ENCODE measurements at places on chromosomes 6 and 20. TPM values are rescaled to one million over a fixed set of nuclear protein-coding genes. Genes with fewer than 3 reads are reported as not detected.

Gene HCK
- 0.61 TPM for total RNA-seq

GRCh38 chr20:62692176-62692575 is 16.5 kb upstream of the NTSR1 start:
- no peaks in the 10 kb centered on the region for H3K36me3 ChIP-seq
- H3K27ac ChIP-seq, result no peak overlapping the region
- peaks cover 4% of the 10 kb centered on the region for H3K4me1 ChIP-seq
- peaks cover 2% of the 10 kb centered on the region for H3K27me3 ChIP-seq
- H3K4me3 ChIP-seq, result no peak overlapping the region
- no peak for DNase-seq

Gene BPIFA1
- total RNA-seq, result not detected

Gene RIMS1
- total RNA-seq, result not detected

Gene FABP7
- not detected for total RNA-seq

DNA sequence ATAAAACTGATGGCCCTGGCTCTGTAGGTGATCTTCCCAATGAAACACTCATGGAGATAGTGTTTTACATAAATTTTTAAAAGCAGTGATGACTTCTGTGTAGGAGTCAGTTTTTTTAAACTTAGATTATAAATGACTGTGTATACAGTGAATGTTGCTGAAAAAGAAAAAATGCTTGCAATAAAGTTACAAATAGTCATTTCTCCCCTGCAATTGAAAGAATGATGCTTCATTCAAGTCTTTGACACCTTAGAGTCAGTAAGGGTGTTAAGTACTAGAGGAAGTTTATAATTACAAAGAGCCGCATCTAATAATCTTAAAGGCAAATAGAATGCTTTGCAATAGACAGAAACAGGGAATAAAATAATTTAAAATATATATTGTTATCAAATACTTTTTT is 27.6 kb downstream of the ZNF292 start:
- peaks cover 47% of the 10 kb centered on the region for H3K36me3 ChIP-seq
- H3K27ac ChIP-seq, result no peak overlapping the region
- no peaks in the 10 kb centered on the region for H3K27me3 ChIP-seq
- peaks cover 24% of the 10 kb centered on the region for H3K4me1 ChIP-seq
- no peak for DNase-seq

DNA sequence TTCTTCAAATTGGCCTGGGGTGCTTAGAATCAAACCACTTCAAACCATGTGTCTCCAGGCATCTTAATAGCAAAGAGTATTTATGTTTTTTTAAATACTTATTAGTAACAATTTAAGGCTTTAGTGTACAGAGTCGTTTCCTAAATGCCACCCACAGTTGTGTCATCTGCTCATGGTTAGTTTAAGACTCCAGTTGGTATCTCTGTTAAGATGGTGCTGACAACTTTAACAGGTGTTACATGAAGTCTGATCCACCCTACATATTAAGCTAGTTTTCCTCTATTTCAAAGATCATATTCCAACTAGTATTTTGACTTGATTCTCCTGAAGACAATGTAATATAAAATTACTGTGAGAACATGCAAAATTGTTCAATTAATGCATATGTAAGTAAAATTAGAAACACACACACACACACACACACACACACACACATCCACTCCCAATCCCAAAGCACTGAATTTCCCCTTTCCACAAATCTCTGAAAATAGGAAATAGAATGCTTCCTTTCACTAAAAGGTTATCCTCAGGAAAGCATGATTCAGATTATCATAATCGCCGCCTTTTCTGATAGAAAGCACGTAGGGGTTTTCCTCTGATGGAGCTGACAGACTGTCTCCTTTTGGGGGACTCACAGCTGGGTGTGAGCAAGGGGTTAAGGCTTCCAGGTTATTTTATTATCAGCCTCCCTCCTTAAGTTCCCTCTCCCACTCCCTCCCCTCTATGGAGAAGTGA is 10.5 kb downstream of the CNKSR3 start:
- no peak overlapping the region for H3K4me3 ChIP-seq
- no peak overlapping the region for H3K27ac ChIP-seq
- H3K36me3 ChIP-seq, result no peaks in the 10 kb centered on the region
- DNase-seq, result no peak

DNA sequence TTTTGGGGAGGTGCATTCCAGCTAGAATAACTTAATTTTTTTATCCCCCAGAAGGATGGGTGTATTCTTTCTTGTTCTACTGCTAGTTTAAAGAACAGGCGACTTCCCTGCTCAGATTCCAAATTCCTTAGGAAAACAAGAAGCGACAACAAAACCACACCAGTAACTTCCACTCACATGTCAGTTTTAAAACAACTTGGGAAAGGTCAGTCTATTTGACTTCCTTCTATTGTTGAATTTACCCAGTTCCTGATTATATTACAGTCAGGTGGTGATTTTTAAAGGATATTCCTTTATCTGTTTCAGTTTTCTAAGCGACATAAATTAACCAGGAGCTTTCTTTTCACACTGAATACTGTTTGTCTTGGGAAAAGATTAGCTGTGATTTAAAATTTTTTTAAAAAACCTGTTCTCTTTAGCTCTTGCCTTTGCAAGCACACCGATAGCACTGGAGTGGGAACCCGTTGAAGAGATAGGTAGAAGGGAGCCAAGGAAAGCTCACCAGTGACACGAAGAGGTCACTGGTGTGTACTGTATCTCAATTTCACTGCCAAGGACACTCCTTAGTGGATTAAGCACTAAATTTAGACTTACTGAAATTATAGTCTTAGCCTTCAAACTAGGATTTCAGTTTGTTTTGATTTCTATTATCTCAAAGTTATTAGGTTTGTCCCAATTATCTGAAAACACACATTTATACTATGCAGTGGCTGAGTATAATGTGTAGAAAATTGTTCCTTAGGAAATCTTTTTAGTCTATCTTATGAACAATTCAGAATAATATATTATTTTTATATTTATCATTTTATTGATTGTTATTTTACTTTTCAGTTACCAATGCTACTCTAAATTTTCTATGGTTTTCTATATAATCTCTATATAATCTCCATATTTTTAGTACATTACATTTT is 22.3 kb downstream of the MARCKS start:
- no peak for DNase-seq
- peaks cover 43% of the 10 kb centered on the region for H3K27me3 ChIP-seq
- no peaks in the 10 kb centered on the region for H3K4me1 ChIP-seq
- H3K27ac ChIP-seq, result no peak overlapping the region
- no peaks in the 10 kb centered on the region for H3K36me3 ChIP-seq

- H3K27ac ChIP-seq, result no peak overlapping the region
- no peaks in the 10 kb centered on the region for H3K36me3 ChIP-seq
- no peak overlapping the region for H3K4me3 ChIP-seq
- peaks cover 7% of the 10 kb centered on the region for H3K4me1 ChIP-seq
- no peak for DNase-seq
These were observed 17.1 kb upstream of the ARMC2 start for GRCh38 chr6:108831104-108831503.

Gene RAB5IF
- total RNA-seq, result 73.1 TPM

Gene FAM83C
- not detected for total RNA-seq

DNA sequence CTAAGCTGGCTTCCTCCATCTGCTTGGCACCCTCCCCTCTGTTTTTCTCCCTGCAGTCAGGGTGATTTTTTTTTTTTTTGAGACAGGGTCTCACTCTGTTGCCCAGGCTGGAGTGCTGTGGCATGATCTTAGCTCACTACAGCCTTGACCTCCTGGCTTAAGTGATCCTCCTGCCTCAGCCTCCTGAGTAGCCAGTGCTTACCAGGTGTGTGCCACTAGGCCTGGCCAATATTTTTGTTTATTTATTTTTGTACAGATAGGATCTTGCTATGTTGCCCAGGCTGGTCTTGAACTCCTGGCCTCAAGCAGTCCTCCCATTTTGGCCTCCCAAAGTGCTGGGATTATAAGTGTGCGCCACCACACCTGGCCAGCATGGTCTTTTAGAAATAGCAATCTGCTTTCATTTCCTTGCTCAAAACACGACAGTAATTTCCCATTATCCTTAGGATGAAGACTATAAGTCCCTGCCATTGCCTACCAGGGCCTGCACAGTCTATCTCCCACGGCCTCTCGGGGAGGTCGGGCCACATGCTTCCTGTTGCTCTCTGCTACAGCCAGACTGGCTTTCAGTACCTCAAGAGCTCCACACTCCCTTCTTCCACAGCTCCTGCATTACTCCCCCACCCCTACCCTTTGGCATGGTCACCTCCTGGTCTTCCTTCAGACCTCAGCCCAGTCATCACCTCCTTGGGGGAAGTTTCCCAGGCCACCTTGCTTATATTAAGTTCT is 11.1 kb upstream of the CD164 start:
- no peaks in the 10 kb centered on the region for H3K36me3 ChIP-seq
- DNase-seq, result no peak
- H3K27me3 ChIP-seq, result peaks cover 2% of the 10 kb centered on the region

DNA sequence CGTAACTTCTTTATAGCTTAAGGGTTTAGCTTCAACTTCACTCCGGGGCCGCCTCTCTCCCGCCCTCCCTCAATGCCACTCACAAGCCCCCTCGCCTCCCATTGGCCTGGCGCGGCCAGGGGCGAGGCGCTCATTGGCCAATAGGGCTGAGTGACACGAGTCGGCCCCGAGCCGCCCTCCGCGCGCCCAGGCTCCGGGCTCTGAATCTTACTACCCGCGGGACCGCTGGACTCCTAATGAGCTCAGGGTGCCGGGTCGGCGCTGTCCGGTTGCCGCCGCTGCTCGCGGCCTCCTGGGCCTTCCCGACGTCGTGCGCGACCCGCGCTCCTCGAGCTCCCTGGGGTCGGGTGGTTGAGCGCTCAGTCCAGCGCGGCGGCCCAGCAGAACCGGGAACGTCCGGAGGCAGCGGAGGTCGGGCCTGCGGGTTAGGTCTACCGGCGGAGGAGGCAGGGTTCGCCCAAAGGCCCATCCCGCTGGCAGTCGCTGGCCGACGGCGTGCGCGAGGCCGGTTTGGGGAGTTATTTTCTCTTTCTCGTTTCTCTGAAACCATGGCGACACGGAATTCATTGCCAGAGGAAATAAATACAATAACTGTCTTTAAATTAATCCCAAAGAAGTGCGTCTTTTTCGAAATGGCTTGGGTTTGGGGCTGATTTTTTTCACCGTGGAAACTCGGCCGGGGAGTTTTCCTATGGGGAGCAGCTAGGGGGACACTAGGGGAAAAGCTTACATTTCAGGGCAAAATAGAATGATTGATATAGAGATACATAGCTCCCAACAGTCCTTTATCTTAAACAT is at the start of gene SIM1:
Gene SIM1 (minus strand): TSS at position 19 of the 798 bp plus-strand sequence. CDS start 1,453 bp downstream, outside the sequence.
- H3K27ac ChIP-seq, result peak within 1 kb of the TSS; percentile 48
- H3K4me1 ChIP-seq, result peaks cover 10% of the 10 kb centered on the region
- H3K4me3 ChIP-seq, result peak within 1 kb of the TSS; percentile 22
- peak; percentile 43 for DNase-seq
- peaks cover 6% of the 10 kb centered on the region for H3K36me3 ChIP-seq

Gene SLC17A1
- not detected for total RNA-seq

Gene KCNK15
- total RNA-seq, result not detected

Gene WASF1
- total RNA-seq, result 0.72 TPM

Data from activated naive CD8-positive, alpha-beta T cell treated with anti-CD3 and anti-CD28 coated beads, Interleukin-2, amount 10 ng/mL, durations not matched to agents 7 days and 5 days (primary cell).